ENCODE measurements at places on chromosomes 2 and 18.

GRCh38 chr18:36047521-36047920 is 19.8 kb downstream of the RPRD1A start:
- DNase-seq, result no peak

DNA sequence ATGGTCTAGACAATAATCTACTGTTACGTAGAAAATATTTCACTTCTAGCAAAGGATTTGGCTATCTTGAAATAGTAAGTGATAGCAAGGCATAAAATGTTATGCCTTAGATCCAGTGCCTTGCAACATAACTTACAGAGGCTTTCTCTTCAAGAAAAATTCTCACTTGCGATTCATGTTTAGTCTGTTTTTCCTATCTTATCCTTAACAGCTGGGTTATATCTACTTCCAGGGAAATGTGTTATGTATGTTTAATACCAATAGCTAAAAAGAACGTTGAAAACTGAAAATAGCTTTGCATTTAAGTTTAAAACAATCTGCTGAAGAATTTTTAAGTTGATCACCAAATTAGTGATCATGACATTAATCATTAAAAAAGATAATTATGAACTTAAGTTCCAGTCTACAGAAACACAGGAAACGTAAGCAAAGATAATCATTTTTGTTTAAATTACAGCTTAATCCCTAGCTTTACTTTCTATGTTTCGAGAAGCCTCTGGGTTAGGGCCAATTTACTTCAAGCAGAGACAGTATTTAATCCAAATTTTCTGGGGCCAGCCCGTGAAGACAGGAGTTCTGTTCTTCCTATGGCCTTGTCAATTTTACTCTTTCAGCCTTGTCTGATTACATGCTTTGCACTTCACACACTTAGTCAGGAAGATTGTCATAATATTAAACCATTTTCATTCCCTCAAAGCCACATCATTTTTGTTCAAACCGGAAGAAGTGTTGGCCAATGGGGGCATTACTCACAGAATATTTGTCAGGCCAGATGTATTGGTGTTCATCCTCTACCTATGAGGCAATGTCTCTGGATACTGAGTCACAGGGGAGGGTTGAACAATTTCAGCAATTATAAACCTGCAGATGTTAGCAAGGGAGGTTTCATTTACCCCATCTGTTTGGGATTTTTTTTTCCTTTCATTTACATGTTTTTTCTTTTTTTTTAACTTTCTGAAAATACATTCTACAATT is 1132.9 kb upstream of the ZEB2 start:
- DNase-seq, result no peak

DNA sequence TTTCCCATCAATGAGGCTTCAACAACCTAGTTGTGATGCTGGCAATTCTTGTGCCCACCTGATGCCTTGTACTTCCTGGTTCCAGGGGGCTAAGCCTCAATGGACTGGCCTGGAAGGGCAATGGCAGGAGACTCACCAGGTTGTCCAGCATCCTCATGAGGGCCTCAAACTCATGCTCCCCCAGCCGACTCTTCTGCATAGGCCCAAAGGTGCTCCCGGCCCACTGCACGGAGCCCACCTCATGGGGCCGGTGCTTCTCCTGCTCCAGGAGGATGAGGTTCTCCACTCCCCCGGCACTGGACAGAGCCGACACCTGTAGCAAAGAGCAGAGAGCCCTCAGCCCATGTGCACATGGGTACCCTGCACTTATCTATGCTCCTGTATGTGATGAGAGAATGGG is 84.5 kb downstream of the ADD2 start:
- DNase-seq, result no peak

GRCh38 chr2:212694398-212694797 is 155.8 kb upstream of the ERBB4 start:
- DNase-seq, result no peak

DNA sequence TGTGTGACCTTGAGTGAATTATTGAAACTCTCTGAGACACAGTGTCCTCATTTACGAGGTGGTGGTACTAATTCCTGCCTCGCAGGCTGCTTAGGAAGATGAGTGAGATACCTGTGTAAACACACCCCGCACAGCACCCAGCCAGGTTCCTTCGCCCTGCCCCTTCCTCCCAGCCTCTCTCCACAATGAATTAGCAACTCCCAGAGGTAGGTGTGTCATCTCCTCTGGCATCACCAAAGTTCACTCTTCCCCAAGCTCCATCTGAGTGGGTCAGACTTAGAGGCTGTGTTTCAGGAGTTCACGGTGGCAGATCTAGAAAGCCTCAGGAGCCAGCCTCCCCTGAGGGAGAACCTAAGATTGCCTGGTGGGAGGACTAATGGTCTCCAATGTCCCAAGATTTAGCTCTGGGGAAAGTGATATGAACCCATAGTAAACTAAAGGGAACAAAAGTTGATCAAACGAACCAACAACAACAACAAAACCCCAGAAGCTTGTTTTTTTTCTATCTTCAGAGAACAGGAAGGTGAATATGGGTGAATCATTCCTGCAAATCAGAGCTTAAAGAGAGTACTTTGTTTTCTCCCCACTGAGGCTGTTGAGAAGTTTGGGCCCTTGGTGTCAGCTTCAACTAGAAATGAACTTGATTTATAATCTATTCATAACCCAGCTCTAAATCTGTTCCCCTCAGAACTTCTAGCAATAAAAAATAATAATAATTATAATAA is 44.4 kb upstream of the NRP2 start:
- no peak for DNase-seq

GRCh38 chr2:146985753-146986152 is 859.1 kb upstream of the ACVR2A start:
- no peak for DNase-seq

DNA sequence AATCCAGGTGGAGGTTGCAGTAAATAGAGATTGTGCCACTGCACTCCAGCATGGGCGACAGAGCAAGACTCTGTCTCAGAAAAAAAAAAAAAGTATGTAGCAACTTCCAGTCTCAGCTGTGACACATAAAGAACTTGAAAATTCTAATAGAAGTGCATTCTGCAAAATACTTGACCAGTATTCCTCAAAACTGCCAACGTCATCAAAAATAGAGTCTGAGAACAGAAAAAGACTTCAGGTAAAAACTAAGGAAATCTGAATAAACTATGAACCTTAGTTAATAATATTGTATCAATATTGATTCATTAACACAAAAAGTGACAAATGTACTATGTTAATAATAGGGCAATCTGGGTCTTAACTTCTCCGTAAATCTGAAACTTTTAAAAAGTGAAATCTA is 76.7 kb upstream of the WDR75 start:
- no peak for DNase-seq
